ENCODE measurements at places on chromosomes 2 and 18. TPM values are rescaled to one million over a fixed set of nuclear protein-coding genes. Genes with fewer than 3 reads are reported as not detected.

Gene SP140
- total RNA-seq, result under 0.01 TPM

Gene LIMS4
- total RNA-seq, result 1.1 TPM

Gene LDLRAD4
- total RNA-seq, result 3.1 TPM

Gene CNDP1
- total RNA-seq, result not detected

Gene GALNT13
- 17.2 TPM for total RNA-seq

Gene HES6
- total RNA-seq, result 0.92 TPM

Gene ITPRIPL1
- total RNA-seq, result 0.43 TPM

Gene HRH4
- under 0.01 TPM for total RNA-seq

Gene SP9
- not detected for total RNA-seq

Gene NEU2
- total RNA-seq, result not detected

Gene ZEB2
- 39.4 TPM for total RNA-seq

Gene POU3F3
- total RNA-seq, result not detected

Gene TWIST2
- 45.2 TPM for total RNA-seq

Gene SRD5A2
- total RNA-seq, result not detected

Measured in smooth muscle cell of bladder (primary cell).